Activated T-cell treated with anti-CD3 and anti-CD28 coated beads, Interleukin-2, amount 50 U/mL, for 72 hours (primary cell): ENCODE measurements at places on chromosomes 2 and 18.

DNA sequence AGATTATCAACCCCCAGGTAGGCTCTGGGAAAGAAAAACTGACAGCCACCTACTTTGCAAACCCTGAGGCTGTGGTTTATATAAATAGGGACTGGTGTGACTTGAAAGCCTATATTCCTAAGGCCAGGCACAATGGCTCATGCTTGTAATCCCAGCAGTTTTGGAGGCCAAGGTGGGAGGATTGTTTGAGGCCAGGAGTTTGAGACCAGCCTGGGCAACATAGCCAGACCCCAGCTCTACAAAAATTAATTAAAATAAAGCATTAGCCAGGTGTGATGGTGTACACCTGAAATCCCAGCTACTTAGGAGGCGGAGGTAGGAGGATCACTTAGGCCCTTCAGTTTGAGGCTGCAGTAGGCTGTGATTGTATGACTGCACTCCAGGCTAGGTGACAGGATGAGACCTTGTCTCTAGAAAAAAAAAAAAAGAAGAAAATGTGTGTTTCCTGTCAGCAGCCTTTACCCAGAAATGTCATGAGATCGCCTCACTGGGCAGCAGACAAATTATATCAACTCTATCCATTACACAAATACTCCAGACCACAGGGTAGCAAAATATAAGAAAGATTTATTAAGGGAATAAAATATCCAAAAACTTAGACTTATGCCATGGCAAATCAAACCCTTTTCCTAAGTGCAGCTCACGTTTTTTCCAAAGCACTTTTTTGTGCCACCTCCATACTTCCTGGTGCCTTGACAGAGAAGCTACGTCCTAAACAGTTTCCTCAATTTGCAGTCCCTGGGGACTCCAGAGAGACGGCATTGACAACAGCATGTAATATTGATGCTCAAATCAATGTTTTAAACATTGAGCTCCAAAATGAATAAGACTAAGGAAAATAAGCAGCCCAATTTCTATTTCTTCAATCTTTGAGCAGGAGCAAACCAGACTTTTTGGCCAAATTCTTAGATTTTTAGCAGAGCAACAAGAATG is 190.8 kb upstream of the NDUFV2 start:
- DNase-seq = no peak

GRCh38 chr2:176072951-176073904 is 10.5 kb downstream of the EVX2 start:
- DNase-seq = no peak

DNA sequence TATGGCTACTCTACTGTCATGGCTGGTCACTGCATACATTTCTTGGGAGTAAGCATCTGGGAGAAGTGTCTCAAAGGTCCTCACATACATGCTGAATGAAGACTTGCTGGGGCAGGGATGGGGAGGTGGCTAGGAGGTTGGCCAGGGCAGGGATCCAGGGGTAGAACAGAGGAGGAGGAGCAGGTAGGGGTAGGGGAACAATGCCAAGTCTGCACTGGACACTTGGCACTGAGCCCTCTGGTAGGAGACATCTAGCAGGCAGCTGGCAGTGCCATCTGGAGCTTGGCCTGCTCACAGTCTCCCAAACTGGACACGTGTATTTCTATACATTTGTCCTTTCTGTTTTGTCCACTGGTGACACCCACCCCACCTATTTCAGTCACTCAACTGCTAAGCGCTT is 62.7 kb upstream of the REV1 start:
- DNase-seq = no peak

GRCh38 chr2:219525533-219526232 is 11.4 kb downstream of the ASIC4 start:
- no peak for DNase-seq
